ENCODE measurements at places on chromosomes 13 and 19. TPM values are rescaled to one million over a fixed set of nuclear protein-coding genes. Genes with fewer than 3 reads are reported as not detected.

DNA sequence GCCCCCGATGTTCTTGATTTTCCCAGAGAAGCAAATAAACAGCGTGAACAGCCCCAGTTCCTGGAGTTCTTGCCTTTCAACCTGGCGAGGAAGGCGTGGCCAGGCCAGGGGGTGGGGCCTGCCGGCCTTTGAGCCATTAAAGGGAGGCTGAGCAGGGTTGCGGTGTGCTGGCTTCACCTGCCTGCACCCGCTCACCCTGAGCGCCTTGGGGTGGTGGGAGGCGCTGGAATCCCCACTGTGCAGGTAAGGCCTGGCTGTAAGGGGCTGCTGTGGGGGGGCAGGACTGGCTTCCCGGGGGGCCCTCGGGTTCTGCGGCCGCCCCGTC, 2.7 kb upstream of the MISP start:
- DNase-seq, result no peak

DNA sequence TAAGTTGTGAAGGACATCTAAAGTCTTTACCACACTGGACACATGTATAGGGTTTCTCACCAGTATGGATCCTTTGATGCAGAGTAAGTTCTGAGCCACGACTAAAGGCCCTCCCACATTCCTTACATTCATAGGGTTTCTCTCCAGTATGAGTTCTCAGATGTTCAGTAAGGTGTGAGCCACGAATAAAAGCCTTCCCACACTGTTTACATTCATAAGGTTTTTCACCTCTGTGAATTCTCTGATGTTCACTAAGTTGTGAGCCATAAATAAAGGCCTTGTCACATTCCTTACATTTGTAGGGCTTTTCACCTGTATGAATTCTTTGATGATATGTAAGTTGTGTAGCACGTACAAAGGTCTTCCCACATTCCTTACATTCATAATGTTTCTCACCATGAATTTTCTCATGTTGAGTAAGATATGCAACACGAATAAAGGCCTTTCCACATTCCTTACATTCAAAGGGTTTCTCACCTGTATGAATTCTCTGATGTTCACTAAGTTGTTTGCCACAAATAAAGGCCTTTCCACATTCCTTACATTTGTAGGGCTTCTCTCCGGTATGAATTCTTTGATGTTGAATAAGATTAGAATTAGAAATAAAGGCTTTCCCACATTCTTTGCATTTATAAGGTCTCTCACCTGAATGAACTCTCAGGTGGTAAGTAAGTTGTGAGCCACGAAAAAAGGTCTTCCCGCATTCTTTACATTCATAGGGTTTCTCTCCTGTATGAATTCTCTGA, 29.8 kb downstream of the ZNF571 start:
- DNase-seq, result no peak

DNA sequence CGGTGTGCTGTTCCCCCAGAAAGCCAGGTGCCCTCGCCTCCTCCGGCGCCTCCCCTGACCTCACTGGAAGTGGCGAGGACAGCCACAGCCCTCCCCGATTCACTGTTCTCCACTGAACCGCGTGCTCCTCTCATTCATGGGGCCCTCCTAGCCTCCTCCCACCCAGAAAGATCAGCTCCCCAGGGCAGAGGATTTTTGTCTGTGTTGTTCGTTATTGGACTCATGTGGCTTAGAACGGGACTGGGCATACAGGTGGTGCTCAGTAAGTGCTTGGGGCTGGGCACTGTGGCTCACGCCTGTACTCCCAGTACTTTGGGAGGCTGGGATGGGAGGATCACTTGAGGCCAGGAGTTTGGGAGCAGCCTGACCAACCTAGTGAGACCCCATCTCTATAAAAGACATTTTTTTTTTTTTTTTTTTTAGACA, 3.8 kb downstream of the PRTN3 start:
- no peak for DNase-seq

GRCh38 chr19:51600940-51601580, 29.1 kb downstream of the SIGLEC5 start:
- DNase-seq, result no peak

DNA sequence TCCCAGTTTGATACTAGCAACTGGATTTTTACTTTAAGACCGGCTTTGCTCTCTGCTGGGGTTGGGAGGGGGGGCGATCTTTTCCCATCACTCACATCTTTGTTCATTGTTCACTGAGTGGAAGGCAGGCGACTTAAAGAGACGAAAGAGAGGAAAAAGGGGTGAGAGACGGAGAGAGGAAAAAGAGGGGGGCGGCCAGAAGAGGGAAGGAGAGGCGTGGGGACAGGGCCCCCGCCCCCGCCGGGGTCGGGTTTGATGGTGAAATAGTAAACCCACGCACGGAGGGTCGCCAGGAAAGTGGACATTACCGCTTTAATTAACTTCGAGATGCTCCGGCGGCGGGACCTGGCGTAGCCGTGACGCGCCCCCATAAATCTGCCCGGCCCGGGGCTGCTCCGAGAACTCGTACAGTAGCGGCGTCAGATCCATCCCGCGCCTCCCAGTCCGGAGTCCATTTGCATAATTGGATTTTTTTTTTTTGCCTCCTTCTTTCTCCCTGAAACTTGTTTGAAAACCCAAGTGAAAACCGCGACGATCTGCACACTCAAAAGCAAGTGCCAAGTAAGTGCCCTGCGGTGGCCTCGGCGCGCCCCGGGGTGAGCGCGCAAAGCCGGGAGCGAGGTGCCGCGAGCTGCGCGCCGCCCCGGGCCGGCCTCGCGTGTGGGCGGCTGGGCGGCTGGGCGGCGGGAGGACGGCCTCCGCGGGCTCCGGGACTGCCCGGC, 143.9 kb upstream of the ZNF536 start:
- peak; percentile 54 for DNase-seq

- DNase-seq, result peak; percentile 83
Measured at GRCh38 chr19:18280247-18281081, 958 bp downstream of the JUND start.

GRCh38 chr19:919199-920050, 2.3 kb downstream of the KISS1R start:
- no peak for DNase-seq

DNA sequence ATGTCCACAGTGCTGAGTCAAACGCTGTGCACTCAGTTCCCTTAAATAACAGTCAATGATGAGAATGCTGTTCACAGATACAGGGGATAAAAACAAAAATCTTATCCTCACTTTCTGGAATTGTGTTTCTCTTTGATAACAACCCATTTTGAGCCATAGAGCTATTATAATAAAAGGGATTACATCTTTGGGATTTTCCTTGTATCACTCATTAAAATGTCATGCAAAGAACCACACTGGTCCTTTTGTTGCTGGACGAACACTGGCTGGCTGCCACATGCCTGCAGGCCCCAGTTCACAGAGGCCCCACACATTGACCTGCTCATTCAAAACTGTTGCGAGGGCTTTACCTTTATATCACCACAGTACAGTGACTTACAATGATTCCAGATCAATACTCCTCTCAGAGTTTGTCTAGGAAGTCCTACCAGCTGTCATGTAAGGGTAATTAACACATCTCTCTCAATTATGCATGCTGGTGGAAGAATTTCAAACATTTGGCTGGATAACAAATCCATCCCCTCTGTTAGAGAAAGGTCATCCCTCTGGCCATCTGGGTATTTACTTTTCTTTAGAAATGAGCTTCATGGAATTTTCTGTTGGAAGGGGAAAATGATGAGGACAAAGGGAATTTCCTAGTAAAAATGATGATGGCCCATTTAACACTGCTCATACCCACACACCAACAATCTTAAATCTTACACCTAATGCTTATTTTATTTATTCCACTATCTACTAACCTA, 85.9 kb downstream of the MBNL2 start:
- DNase-seq, result no peak

DNA sequence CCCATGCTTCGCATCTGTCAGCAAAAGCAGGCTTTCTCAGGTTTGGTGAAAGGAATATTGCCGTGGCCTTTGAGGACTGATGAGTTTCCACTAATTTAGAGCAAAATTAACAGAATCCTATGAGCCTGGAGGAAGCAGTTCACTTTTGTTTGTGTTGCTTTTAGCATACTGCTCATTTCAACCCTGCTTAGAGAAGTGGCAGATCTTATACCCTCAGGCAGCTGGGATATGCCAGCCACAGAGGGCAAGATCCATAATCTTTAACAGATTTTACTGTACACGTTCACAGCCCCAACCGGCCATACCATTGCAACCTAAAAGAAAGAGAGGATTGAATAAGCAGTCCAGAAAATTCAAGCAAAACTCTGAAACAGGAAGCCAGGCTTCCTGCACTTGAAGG, 60.5 kb downstream of the COL4A2 start:
- DNase-seq, result no peak

- no peak for DNase-seq
Measured at GRCh38 chr13:45851171-45851921, at the start of gene SIAH3. Gene SIAH3 (minus strand): TSS chr13:45851753. CDS start chr13:45851629, 124 bp downstream.

DNA sequence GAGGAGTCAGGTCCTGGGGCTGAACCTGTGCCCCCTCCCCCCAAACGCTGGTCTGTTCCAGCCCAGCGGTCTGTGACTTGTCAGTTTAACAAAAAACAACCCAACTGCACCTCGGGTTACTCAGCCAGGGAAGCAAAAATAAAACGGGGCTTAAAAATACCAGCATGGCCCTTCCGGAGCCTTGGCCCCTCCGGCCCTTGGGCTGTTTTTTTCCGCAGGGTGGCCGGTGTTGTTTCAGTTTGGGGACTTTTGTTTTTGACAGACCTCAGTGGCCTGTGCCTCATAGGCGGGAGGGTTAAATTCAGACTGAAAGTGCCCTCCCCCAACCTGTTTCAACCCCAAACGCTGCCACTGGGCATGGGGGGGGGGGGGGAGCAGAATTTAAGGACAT, 4.0 kb downstream of the TCF3 start:
- DNase-seq, result no peak

MCEMP1 gene
- total RNA-seq, result not detected

Data from ureter (tissue), 1 donor.